CMK (cell line): ENCODE measurements at places on chromosomes 12 and 14.

DNA sequence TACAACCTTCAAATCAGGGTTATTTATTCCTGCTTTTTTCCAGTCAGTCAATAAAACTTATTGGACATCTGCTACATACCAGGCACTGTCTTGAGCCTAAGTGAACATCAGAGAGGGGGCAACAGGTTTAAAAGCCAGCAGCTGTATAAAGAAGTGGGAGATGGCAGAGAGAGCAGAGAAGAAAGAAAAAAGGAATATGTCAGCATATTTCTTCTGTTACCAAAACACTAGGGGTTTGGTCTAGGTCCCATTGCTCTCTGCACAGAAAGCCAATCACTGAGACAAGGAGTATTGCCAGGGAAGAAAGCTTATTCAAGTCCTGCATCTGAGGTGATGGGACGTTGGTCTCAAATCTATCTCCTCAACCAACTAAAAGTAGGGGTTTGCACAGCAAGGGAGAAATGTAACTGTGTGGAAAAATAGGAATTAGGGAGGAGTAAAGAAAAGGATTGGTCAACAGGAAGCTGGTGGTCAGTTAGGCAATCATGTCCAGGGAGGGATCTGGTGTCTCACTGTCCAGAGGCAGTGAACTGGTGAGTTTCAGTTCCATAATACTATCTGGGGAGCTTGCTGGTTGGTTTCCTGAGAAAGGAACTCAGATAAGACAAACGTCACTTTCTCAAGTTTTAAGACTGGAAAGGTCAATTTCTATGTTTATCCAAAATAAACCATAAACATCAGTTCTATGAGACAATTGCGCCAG, 107.5 kb downstream of the PHLDA1 start:
- no peak for DNase-seq

GRCh38 chr14:53951627-53952303, 4.9 kb downstream of the BMP4 start:
- DNase-seq, result no peak

DNA sequence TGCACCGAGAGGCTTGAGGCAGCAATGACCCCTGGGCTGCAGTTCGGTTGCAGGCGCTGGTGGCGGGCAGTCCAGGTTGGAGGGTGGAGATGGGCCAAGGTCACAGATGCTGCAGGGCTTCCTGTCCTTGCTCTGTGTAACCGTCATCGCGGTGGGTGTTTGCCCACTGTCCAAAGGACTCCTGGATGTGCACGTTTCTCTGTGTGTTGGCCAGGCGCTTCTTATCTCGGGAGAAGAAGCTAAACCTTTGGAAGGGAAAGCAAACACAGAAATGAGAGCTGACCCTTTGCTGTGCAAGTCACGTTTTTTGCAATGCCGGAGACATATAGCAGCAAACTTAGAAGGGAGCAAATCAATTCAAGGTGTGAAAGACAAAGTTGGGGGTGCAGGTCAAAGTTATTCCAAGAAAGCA, 14.5 kb downstream of the SNRNP35 start:
- no peak for DNase-seq

GRCh38 chr14:85566603-85567002, 36.7 kb downstream of the FLRT2 start:
- no peak for DNase-seq

DNA sequence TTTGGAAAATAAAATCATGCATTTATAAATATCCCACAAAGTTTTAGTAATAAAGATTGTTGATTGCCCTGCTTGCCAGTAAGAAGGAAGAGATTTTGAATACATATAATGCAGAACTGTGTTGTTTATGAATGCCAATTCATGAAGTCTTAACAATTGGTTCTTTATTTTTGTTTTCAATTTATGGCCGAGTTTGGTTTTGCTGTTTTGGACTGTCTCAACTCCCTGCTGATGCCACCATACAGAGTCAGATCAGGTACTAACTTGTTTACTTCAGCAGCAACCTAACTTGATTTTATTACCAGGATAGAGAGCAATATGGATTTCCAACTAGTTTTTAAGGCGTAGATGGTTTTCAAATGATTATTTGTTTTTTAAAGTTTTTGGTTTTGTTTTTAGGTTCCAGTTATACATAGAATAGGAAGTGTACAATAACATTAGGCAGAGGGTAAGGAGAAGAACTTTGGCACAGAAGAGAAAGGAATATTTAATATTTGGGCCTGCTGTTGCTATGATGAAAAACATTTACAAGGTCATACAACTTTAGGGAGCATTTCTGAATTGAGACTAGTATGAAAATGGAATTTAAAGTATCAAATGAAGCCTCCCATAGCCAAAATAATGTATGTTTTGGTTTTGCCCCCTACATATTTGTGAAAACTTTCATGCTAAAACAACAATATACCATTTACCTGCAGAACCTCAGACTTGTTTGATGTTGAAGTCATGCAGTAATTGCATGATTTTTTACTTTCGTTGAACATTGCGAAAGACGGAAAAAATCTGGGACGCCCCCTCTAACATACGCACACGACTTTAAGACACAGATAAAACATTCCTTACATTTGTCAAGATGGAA, 904 bp upstream of the FAM177A1 start:
- no peak for DNase-seq

GRCh38 chr14:91397965-91398591, 19.5 kb downstream of the CCDC88C start:
- DNase-seq, result no peak

GRCh38 chr12:68911197-68911718, 21.7 kb downstream of the CPM start:
- DNase-seq, result no peak

DNA sequence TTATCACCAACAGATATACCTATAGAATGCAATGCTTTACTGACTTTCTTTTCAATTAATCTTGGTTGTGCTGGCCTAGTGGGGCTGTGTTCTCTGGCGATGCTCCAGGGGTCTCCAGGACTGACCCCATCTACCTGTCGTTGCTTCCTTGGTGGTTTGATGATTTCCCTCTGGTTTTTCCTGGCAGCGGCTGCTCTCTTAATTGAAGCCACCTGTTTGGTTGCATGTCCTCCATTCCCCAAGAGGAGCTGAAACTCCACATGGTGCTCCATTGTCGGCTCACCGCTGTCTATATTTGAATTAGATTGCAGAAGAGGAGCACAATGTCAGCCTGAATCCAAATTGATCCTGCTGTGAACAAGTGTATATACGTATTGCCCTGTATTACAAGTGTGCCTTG, 7.1 kb upstream of the IFNG-AS1 start:
- DNase-seq, result no peak

GRCh38 chr12:105982022-105982421, 156.7 kb downstream of the NUAK1 start:
- no peak for DNase-seq

DNA sequence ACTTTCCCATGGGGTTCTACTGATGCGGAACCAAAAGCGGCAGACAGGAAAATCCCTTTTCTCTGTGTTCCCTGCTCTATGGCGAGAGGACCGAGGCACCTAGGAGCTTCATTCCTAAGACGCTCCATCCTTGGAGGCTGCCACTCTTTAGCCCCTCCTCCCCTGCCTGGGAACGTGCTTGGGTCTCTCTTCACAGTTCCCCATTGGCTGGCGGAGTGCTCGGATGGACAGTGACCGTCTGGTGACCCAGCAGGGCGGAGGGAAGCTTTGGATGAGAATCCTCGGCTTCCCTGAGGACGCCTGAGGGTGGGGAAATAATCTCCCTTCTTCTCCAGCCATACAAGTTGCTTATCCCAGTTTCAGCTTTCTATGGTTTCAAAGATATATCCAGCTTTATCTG, 37.3 kb downstream of the KCNA5 start:
- DNase-seq, result no peak

- no peak for DNase-seq
These were observed 70.0 kb downstream of the KIF21A start for GRCh38 chr12:39372929-39373328.

DNA sequence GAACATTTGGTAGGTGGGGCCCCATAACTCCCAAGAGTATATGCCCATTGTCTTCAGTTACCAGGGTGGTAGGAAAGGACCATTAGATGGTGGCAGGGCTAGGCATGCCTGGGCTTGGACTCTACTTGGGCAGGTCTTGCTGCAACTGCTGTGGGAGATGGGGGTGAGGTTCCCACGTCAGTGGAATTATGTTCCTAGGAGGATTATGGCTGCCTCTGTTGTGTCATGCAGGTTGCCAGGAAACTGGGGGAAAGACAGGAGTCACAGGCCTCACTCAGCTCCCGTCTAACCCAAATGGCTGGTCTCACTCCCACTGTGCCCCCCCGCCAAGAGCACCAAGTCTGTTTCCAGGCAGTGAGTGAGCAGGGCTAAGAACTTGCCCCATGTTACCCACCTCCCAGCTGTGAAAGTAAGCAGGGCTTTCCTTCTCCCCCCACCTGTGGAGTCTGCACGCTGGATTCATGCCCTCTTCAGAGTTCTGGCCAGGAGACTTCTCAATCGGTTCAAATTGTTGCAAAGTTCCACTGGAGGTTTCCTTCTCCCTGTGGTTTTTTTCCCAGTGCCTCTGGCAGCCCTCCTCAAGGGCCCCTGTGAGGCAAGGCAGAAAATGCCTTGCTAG, 337.5 kb downstream of the CCDC91 start:
- DNase-seq, result no peak

GRCh38 chr14:103806805-103807204, 40.6 kb downstream of the PPP1R13B start:
- DNase-seq, result no peak

GRCh38 chr14:82510007-82510406, 976.4 kb upstream of the SEL1L start:
- DNase-seq, result no peak

DNA sequence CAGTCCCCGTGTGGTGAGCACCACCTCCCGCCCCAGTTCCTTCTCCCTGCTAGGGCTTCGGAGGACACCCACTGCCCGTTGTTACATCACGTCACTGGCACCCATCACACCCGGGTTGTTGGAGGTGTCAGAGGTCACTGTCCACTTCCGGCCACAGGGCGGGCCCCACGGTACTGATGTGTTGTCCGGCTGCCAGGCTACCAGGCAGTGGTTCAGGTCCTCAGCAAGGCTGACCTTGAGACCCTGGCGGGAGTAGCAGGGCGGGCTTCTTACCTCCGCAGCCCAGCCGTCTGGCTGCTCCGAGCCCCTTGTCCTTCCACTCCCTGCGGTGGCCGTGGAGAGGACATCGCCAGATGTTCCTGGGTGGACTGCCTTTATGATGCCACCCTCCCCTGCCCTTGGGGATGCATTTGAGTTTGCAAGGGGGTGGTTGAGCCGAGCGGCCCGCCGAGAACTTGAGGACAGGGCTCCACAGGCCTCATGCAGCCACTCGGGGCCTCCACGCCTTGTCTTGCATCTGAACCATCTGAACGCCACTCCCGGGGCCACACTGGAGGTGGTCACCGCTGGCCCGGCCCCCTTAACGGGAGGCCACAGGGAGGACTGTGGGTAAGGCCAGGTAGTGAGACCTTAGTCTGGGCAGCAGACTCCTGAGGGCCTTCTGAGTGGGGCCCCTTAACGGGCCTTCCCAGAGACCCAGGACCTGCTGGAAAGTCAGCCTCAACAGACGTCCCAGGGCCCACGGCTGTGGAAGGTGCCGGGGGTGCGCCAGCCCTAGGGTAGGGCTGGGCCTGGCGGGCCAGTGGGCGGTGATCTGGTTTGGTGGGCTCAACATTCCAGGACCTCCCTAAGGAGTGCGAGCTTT, 27.1 kb upstream of the PLD4 start:
- DNase-seq, result no peak

DNA sequence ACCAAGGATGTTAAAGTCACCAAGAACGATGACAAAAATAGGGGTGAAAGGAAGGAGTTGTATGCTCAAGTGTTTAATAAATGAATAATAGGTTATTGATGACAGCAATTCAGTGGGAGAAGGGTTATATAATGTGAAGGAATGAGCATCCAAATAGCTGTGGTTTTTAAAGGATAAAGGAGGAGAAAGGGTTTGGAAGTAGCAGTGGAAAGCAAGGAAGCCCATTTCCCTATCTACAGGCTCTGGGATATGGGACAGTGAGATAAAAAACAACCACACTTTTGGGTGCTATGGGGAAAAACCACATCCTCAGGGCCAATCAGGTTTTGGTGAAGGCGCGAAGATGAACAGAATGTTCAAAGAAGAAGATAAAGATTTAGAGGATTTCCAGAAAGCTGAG, 258.6 kb downstream of the ZFP36L1 start:
- DNase-seq, result no peak

DNA sequence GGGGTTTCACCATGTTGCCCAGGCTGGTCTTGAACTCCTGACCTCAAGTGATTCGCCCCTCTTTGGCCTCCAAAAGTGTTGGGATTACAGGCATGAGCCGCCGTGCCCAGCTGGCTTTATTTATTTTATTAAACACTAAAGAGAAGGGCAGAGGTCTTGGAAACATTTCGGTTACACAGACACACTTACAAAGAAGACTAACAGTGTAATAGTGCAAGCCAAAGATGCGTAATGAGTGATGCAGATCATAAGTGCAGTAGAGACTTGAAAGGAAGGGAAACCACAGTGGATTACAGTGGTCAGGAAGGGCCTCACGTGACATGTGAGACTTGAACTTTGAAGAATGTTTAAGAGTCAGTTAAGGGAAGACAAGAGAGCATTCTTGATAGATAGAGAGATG, 33.9 kb upstream of the CDK17 start:
- DNase-seq, result peak; percentile 36

GRCh38 chr12:121980191-121980891, 41.3 kb upstream of the BCL7A start:
- DNase-seq, result no peak

- DNase-seq, result no peak
These were observed 5.8 kb downstream of the TRIP11 start for GRCh38 chr14:92033906-92034687.

DNA sequence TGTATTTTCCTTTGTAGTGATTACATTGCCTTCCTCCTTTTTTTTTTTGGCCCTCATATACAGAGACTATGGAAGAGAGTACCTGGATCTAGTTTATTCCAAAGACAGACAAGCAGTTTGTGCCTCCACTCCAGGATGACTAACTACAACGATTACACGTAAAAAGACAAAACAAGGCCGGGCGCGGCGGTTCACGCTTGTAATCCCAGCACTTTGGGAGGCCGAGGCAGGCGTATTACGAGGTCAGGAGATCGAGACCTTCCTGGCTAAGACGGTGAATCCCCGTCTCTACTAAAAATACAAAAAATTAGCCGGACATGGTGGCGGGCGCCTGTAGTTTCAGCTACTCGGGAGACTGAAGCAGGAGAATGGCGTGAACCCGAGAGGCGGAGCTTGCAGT, 2.2 kb downstream of the CERS5 start:
- DNase-seq, result no peak

- DNase-seq, result no peak
These were observed 908.6 kb upstream of the MDGA2 start for GRCh38 chr14:48584031-48584430.

DNA sequence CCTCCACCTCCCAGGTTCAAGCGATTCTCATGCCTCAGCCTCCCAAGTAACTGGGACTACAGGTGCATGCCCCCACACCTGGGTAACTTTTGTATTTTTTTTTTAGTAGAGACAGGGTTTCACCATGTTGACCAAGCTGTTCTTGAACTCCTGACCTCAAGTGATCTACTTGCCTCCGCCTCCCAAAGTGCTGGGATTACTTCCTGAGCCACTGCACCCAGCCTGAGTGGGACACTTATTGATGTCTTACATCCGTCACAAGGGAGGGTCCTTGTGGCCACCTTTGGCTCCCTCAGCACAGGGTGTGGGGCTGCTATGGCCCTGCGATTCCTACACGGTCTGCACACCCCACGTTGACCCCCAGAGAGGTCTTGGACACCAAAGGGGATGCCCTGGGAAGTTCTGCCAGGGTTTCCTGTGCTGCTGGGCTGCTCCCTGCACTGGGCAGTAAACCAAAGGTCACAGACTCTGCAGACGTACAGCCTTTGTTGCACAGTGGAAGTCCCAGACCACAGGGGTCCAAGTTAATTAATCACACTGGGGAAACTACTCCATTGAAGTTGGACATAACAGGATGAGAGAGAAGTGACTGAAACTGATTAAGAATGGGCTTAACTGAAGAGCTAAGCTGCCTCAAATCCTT, 95.7 kb downstream of the SAMD4A start:
- DNase-seq, result no peak

GRCh38 chr14:82642425-82642824, 1108.8 kb upstream of the SEL1L start:
- peak; percentile 12 for DNase-seq
